ENCODE measurements at places on chromosomes 2 and 18.

DNA sequence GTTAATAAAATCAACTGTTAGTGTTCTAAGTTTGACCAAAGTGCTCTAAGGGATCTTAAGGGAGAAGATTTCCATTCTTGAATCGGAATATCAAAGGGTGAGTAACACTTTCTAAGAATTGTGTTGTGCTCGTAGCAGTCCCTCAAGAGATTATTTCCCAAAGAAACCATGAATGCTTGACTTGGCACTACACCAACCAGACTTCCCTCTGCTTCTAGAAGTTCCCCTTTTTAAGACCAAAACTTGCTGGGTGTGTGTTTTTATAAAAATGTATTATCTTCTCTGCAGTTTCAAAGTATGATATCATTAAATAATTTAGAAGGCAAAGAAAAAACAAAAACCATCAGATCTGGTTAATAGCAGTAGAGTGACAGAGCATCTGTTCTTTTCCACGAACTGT is 522.0 kb upstream of the FAM98A start:
- no peak for DNase-seq

DNA sequence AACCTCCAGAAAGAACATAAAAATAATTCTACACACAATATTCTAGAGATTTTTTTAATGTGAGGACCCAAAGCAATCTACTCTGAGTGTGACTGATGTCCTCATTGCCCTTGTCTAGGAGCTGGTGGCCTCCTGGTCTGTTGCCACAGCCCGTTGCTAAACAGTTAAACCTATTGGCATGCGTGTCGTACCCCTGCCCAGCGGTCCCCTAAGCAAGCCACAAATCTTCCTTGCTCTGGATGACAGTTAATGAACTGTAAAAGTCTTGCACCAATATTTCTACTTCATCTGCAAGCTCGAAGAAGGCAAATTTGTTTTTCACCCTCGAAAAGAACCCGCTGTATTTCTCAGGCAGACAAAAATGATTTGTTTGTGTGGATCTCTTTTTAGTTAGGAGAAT is 489.1 kb upstream of the MEX3C start:
- DNase-seq: no peak

GRCh38 chr2:12340164-12340563 is 376.6 kb upstream of the TRIB2 start:
- DNase-seq: no peak

- DNase-seq: no peak
These were observed 96.2 kb downstream of the TPO start for GRCh38 chr2:1509271-1510065.

DNA sequence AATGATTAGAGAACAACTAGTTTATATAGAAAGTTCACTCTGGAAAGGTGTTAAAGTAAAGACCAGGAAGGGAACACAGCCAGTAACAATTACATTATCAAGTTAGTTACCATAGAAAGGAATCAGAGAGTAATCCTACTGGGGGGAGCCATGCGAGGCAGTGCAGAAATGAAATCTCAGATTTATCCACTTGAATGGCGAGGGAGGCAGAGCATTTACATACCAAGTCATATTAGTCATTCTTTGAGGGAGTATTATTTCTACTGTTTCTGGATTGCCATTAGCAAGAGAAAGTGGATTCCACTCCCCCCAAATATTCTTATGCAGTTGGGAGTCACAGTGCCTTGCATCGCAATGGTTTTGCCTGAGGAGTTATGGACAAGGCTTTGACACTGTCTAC is 472.7 kb upstream of the TRIB2 start:
- no peak for DNase-seq

DNA sequence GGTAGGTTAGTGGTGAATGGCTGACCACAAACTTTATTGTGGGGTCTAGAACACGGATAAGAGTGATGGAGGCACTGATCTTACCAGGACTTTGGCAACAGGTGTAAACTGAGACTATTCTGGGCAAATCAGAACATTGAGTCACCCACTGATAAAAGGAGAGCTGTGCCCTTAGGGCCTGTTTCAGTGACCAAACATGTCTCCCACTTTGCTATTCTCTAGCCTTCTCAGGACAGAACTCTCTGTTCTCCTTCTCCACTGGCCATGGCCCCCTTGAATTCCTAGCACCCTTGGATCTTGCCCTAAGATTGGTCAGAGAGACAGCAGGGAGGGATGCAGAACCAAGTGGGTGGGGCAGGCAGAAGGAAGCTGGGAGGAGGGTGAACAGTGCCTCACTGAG is 18.3 kb downstream of the TRPM8 start:
- no peak for DNase-seq

- DNase-seq: no peak
These were observed 462.9 kb upstream of the RGPD4 start for GRCh38 chr2:107363806-107364205.

DNA sequence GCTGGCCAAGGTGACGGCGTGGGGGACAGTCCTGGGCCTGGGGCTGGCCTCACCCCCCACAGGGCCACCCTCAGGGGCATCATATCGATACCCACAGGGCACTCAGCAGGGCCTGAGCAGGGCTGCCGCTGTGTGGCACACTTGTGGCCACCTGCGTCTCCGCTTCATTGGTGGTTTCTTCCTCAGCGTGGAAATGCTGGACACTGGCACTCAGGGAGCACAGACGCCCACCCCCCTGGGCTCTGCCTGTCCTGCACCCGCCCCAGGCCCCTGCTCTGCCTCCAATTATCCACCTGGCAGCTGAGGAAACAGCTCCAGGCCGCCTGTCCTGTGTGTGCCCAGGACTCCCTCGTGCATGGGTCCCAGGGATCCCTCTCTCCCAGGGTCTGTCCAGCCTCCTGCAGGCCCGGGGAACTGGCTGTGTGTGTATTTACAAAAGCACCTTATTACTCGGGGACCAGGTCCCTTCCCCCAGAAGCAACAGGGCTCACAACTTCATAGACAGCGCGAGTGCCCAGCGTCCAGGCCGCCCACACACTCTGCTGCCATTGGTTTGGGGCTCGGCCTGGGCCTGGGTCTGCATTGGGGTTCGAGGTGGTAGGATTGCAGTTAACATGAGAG is 13.1 kb downstream of the CROCC2 start:
- DNase-seq: no peak

DNA sequence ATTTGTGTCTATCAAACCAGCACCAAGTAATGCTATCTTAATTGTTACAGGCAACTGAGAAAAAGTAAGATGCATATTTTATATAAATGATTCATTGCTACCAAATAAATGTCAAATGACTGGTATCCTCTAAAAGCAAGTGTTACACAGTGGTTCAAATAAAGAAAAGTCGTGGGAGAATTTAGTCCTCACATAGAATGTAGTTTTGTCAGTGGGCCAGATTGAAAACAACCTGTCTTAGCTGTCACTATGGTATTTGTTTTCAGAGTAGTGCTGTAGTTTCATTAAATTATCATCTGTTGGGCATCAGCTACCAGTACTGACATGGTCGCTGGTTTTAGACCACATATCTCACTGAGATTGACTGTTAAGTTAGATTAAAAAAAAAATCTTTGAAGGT is 10.2 kb upstream of the EIF2AK3 start:
- DNase-seq: no peak

DNA sequence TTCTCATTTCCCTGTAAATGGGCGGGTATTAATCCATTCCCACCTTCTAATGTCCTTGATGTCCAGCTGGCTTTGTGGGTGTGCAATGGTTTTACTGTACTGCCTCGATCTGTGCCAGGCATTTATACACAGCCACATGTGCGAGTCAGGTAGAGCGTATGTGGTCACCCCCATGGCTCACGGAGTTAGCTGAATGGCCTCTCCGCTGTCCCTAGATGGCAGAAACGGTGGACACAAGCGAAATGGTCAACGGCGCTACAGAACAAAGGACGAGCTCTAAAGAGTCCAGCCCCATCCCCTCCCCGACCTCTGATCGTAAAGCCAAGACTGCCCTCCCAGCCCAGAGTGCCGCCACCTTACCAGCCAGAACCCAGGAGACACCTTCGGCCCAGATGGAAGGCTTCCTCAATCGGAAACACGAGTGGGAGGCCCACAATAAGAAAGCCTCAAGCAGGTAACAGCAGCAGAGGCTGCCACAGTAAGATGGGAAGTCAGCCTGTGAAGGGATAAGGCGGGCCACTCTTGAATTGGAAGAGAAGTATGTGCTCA is 59.1 kb upstream of the EML6 start:
- DNase-seq: no peak

GRCh38 chr2:207397917-207398655 is 131.7 kb upstream of the CREB1 start:
- DNase-seq: no peak

- no peak for DNase-seq
These were observed 433.7 kb downstream of the MBD2 start for GRCh38 chr18:53790786-53791185.

DNA sequence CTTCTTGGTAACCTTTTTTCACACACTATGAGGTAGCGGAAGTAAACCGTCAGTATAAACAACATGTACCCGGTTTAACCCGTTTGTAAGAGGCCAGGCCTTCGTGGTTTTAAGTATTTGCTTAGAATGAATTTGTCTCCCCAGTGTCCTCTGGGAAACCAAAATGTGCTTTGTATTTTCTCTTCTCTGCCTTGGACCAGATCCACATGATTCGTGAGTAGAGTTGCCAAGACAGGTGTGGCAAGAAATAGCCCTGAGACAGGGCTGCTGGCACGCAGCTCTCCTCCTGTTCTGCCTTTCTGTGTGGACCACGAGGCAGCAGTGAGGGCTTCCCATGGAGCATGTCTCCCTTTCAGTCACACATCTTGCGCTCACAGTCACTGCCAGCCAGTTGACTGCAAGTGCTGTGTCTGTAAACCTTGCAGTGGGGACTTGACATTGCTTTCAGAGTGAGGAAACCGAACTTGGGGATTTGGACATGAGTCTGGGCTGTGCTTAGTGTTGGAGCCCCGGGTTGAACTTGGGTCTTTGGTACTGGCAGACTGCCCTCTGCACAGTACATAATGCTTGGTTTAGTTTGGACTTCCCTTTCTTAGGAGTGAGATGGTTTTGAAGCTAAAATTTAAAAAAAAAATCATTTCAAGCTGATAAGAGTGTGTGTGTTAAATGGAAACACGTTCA is 19.1 kb downstream of the BCL2L11 start:
- DNase-seq: no peak

- no peak for DNase-seq
These were observed 119.6 kb downstream of the ZFP36L2 start for GRCh38 chr2:43106559-43107527.

DNA sequence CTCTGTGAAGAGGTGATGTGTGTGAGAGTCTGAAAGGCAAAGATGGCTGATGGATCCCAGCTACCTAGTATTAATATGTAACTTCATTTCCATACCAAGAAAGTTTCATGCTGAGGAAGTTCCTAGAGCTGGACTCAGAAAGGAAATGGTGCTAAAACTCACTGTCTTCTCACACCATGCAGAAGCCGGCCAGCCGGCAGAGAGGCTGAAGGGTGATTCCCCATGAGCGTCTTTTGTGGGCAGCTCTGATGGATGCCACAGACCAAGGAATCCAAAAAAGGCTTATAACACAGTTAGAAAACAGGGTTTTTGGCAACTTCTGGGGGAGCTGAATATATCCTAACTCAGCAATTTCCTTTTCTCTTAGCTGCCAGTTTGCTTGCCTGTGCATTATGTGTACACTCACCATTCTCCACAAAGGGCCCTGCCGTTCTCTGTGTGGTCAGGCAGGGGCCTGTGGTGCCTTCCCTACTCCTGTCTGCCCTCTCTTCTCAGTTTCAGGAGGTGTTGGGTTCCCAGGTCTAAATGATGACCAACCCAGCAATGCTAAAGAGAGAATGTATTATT is 289.4 kb downstream of the MTX2 start:
- no peak for DNase-seq

DNA sequence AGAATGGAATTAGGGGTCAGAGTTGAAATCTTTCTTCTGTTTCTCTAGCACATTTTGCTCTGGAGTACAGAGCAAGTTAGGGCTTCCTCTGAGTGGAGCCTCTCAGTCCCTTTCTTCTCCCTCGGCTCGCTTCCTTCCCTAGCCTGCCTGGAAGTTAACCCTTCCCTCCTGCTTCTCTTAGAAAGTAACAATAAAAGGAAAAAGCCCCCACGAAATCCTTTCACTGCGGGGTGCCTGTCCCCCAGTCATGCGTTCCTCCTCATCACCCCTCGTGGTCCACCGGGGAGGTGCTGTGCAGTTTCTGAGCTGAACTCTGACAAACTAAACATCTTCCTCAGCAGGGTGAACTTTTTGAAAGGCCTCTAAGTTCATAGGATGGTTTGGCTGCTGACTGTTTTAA is 2.0 kb downstream of the IGFBP2 start:
- DNase-seq: no peak

DNA sequence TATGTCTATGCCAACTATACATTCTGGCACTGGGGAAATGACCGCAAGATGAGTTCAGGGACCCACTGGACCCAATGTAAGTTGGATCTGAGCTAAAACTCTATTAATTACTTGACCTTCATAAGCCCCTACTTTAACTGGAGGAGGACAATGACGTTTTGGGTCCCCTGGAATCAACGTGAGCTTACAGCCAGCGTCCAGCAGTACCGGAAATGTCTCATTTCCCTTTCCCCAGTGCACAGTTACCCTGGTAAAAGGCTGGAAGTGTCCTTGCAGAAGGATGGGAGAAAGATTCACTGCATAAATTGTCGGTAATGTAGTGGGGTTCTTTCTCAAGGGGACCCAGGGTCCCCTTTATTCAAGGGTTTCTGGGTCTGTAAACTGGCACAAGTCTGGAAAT is 1297.6 kb upstream of the ACVR2A start:
- no peak for DNase-seq

DNA sequence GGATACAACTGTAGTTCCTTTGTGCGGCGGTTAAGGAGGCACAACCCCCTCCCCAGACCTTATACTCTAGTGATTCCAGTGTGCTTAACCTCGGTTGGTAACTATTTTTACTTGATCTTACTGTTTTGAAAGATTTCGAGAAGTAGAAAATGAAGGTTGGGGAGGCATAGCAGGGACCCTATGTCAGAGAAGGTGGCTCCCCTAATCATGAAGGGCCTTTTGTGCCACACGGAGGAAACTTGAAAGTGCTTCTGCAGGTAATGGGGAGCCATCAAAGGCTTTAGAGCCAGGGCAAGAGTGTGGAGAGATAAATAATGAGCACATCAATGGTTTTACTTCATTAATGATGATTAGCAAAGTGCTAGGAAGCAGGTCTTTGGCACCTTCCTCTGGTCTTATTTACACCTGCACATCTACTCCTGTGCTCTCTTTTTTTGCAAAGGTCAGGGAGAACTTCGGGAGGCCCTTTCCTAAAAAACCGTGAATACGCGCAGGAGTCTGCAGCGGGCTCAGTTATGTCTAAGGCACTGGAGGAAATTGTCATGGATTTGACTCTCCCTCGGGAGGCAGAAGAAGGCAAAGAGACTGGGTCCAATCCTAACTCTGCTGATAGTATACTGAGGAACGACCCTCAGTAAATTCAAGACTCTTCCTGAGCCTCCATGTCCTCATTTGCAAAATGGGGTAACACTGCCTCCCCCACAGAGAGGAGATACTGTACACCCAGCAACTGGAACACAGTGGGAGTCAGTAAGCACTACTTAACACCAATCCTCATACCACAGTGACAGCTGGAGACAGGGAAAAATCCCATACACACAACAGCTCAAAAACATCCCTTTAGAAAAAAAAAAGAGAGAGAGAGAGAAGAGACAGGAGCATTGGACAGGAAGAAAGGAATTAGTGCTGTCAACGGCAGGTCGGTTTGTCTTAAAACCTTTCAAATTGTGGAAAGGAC is 81.6 kb downstream of the DDX1 start:
- DNase-seq: no peak

- no peak for DNase-seq
These were observed 19.2 kb upstream of the TANK start for GRCh38 chr2:161141033-161141432.

GRCh38 chr2:201542291-201542690 is 90.8 kb downstream of the STRADB start:
- DNase-seq: no peak

- DNase-seq: no peak
These were observed 398.2 kb downstream of the ADCYAP1 start for GRCh38 chr18:1302861-1303260.

All from stimulated activated CD4-positive, alpha-beta T cell treated with anti-CD3 and anti-CD28 coated beads, Interleukin-4, amount 100 ng/mL, for 4 hours (primary cell).